CD4-positive, alpha-beta T cell (primary cell): ENCODE measurements at places on chromosomes 12 and 14.

DNA sequence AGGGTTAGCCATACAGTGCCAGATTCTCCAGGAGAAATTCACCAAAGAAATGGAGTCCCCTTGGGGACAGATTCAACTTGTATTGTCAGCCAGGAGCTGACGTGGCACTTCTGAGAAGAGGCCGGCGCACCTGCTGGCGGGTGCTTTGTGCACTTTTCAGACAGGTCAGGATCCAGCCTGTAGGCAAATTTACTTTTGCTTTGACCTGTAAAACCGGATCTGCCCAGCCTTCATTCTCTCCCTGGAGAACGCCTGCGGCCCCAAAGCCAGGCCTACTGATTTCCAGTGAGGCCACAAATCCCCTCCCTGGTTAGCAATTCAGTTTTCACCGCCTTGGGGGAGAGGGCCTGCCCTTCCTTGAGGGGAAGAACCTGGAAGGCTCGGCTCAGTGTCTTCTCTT lies 17.4 kb downstream of the P2RX4 start:
- no peak for DNase-seq

DNA sequence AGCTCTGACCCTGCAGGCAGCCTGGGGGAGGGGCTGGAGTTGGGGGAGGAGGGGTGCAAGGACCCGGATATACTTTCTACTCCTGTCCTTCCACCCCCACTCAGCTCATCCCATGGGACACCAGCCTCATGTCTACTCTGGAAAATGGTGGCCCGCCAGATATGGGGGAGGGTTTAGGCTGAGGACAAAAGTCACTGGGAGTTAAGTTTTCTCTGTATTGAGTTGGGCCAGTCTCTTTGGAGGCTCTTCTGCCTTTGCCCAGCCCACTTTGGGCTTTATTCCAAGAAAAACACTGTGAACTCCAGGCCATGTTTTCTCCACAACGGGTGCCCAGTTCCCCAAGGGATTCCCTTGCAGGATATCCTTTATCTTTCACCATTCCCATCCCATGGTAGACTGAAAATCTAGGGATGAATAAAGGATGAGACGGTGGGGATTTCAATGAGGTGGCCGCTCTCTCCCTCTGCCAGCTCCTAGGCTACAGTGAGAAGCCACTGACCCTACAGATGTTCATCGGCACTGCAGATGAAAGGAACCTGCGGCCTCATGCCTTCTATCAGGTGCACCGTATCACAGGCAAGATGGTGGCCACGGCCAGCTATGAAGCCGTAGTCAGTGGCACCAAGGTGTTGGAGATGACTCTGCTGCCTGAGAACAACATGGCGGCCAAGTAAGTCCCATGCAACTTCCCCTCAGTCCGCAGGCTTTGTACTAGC lies 4.9 kb downstream of the NFATC4 start:
- no peak for DNase-seq

- no peak for DNase-seq
Measured at GRCh38 chr12:71558445-71558844, 105.2 kb downstream of the ZFC3H1 start.

DNA sequence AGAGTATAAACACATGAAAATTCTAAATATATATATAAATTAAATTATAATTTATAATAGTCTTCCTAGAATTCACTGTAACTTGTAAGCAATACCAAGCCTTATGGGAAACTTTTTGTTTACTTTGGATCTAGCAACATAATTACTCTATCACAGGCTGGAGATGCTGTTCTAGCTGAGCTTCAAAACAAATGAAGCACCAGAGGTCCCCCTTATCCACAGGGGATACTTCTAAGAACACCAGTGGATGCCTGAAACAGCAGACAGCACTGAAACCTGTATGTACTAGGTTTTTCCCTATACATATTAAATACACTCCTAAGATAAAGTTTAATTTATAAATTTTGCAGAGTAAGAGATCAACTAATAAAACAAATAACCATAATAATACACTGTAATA lies 96.6 kb downstream of the CDK17 start:
- DNase-seq, result no peak

- peak; percentile 59 for DNase-seq
Measured at GRCh38 chr14:105075379-105076295, 10.4 kb upstream of the GPR132 start.

- DNase-seq, result no peak
Measured at GRCh38 chr12:92140896-92141536, 4.6 kb downstream of the BTG1 start.

GRCh38 chr12:65895759-65896656 lies 71.7 kb downstream of the HMGA2 start:
- DNase-seq, result no peak

GRCh38 chr12:78981-79380 lies 12.4 kb downstream of the IQSEC3 start:
- no peak for DNase-seq

DNA sequence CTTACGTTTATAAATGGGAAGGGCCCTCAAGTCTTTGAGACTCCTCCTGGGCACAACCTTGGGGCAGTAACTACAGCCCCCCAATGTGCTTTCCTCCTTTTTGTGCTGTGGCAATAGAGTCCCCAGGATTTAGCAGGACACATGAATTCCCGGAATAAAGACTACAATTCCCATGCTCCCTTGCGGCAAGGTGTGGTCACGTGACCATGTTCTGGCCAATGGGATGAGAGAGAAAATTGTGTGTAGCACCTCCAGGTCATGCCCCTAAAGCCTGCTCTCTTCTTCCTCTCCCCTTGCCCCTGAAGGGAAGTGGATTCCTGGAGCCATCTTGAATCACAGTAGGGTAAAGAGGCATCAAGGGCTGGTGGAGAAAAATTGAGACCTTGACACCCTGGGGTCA lies 295.1 kb upstream of the SFSWAP start:
- DNase-seq, result no peak

GRCh38 chr14:92632546-92633273 lies 115.7 kb downstream of the LGMN start:
- no peak for DNase-seq

GRCh38 chr12:114894076-114894475 lies 210.1 kb upstream of the TBX3 start:
- no peak for DNase-seq

GRCh38 chr12:66552716-66553115 lies 126.2 kb downstream of the GRIP1 start:
- no peak for DNase-seq

DNA sequence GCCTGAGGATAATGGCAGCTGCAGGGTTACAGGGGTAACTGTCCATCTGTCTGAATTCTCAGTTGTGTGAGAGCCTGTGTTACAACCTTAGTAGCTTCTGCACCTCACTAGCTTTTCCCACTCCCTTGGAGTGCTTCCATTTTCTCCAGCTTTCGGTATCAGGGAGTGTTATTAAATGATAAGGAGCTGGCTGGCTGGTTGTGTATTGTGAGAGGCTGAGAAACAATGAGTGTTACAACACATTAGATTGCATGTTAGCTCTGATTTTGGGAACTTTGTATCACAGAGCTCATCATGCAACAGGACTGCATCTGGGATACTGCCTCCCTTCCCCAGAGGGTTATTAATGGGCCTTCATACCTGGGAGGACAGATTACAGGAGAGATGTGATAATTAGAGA lies 723.7 kb downstream of the DIO2 start:
- no peak for DNase-seq

GRCh38 chr12:51270067-51270950 lies at the start of gene SMAGP:
SMAGP (minus strand) TSS chr12:51270415; CDS start chr12:51269278, 1,137 bp downstream.
- DNase-seq, result peak; percentile 14

DNA sequence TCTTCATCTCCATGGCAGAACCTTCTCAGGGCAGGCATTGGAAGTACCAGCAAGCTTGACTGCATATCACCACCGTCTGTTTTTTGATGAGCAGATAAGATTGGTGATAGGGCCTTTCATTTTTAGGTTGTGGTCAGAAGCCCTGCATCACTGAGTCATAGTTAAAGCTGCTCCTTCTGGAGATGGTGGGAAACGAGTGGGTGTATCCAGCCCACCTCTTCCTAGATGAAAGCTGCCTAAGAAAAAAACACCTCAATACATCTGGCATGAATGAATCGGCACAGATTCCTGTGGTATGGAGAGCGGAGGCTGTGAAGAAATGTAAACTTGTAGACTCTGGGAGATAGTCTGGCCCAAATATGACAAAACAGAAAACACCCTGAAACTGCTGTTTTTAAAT lies 248.7 kb upstream of the EGLN3 start:
- no peak for DNase-seq

DNA sequence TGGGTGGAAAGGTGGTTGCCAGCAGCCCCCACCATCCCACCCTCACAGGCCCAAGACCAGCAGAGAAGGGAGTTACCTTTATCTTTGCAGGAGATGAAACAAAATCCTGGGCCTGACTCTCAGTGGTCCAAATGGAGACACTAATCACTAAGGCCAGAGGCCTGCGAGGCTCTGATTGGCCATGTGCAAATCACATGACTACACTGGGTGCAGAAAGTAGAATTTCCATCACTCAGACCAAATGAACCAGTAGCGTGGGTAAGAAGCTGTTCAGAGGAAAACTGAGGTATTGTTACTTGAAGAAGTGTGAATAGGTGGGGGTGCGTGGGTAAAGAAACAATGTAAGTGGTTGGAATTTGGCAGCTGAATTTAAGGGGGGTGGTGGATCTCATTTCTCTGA lies 20.2 kb upstream of the PPP1CC start:
- DNase-seq, result no peak

DNA sequence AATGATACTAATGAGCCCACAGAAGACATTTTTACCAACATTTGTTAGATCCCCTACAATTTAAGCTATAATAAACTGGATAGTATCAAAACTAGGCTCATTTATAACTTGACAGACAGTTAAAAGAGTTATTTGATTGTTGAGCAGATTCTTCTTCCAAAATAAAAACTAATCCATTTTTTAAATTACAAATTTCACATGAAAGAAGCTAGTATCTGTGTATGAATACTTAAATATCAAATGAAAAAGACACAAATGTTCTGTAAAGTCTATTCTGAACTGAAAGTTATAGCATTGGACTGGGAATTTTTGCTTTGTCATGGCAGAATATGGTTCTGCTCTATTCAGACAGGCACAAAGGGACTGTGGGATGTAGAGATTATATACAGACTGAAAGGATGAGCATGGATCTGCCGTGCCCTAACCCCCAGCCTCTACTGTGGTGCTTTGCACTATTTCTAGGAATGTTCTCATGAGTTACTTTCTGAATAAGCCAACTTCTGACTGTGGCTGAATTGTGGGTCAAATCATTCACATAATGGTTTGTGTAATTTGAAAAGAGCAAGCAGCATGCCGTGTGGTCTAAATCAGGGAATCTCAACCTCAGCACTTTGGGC lies 352.7 kb downstream of the KCNH5 start:
- no peak for DNase-seq

- DNase-seq, result no peak
Measured at GRCh38 chr14:52703664-52704063, 3.3 kb upstream of the PSMC6 start.

GRCh38 chr14:104784846-104785707 lies 10.5 kb downstream of the AKT1 start:
- DNase-seq, result no peak

GRCh38 chr12:69167648-69168165 lies 71.7 kb upstream of the CPSF6 start:
- no peak for DNase-seq

- DNase-seq, result no peak
Measured at GRCh38 chr14:102551995-102552705, 40.3 kb upstream of the RCOR1 start.

- DNase-seq, result no peak
Measured at GRCh38 chr14:21494902-21495762, 16.0 kb downstream of the METTL3 start.
